Airway epithelial cell (primary cell): ENCODE measurements at places on chromosomes 2 and 18. TPM values are rescaled to one million over a fixed set of nuclear protein-coding genes. Genes with fewer than 3 reads are reported as not detected.

The CFC1 gene
- total RNA-seq: not detected in 2 replicates

The UGT1A7 gene
- total RNA-seq: 0.37 and 0.49 TPM in 2 replicates

The TEX261 gene
- total RNA-seq: 20.3 and 31.9 TPM in 2 replicates

The NYAP2 gene
- total RNA-seq: not detected in 2 replicates

The CD8B gene
- not detected in 2 replicates for total RNA-seq

The CRIM1 gene
- total RNA-seq: 69.7 and 71.9 TPM in 2 replicates

The AMER3 gene
- total RNA-seq: not detected in 2 replicates

The PLCL1 gene
- total RNA-seq: not detected in 2 replicates

The PLB1 gene
- 2.2 and 3.0 TPM in 2 replicates for total RNA-seq

The ATP6V1B1 gene
- total RNA-seq: not detected in 2 replicates

The CERKL gene
- total RNA-seq: not detected in 2 replicates

The TSPYL6 gene
- not detected in 2 replicates for total RNA-seq

The MGAT4A gene
- total RNA-seq: 0.74 and 1.1 TPM in 2 replicates

The DDX1 gene
- 47.4 and 52.9 TPM in 2 replicates for total RNA-seq

The TOGARAM2 gene
- not detected in 2 replicates for total RNA-seq

The YWHAQ gene
- 344 and 408 TPM in 2 replicates for total RNA-seq

The ACKR3 gene
- 23.9 and 32.2 TPM in 2 replicates for total RNA-seq
